ENCODE measurements at places on chromosomes 3 and 15.

- DNase-seq: no peak
Measured at GRCh38 chr3:28252001-28252431, 10.6 kb downstream of the CMC1 start.

GRCh38 chr3:8777201-8777977 lies 8.0 kb upstream of the OXTR start:
- no peak for DNase-seq

GRCh38 chr15:60889491-60889890 lies 339.6 kb downstream of the RORA start:
- DNase-seq: no peak

GRCh38 chr3:145902166-145902565 lies 258.8 kb downstream of the PLOD2 start:
- no peak for DNase-seq

- DNase-seq: no peak
Measured at GRCh38 chr3:98914210-98915080, 12.9 kb upstream of the DCBLD2 start.

Data from cardiac muscle cell (in vitro differentiated cells and primary cell).